ENCODE measurements at places on chromosomes 7 and 10.

GRCh38 chr10:35042783-35043182 lies 47.4 kb downstream of the CUL2 start:
- DNase-seq = no peak

GRCh38 chr10:58696736-58697135 lies 184.1 kb downstream of the BICC1 start:
- DNase-seq = no peak

- no peak for DNase-seq
These were observed 478.6 kb downstream of the PLXNA4 start for GRCh38 chr7:132097550-132098134.

GRCh38 chr7:86925221-86925620 lies 134.2 kb downstream of the ELAPOR2 start:
- DNase-seq = no peak

- DNase-seq = no peak
These were observed 10.1 kb upstream of the BAZ1B start for GRCh38 chr7:73532224-73532623.

- DNase-seq = peak; percentile 20
These were observed 485.1 kb upstream of the KLF6 start for GRCh38 chr10:4270116-4270515.

GRCh38 chr7:39384386-39384785 lies 181.8 kb upstream of the YAE1 start:
- no peak for DNase-seq

DNA sequence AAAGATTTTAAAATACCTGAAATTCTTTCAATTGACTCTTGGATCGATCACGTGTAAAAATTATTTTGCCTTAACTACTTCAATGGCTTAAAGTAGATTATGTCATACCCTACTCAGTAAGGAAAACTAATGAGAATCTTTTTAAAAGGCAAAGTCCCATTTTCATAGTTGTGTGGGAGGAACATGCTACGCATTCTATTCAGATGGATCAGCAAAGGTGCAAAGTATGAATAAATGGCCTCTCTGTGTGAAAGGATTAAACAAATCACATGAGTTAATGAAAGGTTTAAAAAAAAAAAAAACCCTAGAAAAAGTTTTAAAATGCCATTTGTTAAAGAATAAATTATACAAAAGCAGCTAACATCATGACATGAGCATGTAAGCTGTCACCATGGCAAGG lies 77.1 kb downstream of the ENO4 start:
- no peak for DNase-seq

GRCh38 chr7:38185395-38186307 lies 7.6 kb downstream of the STARD3NL start:
- DNase-seq = no peak

DNA sequence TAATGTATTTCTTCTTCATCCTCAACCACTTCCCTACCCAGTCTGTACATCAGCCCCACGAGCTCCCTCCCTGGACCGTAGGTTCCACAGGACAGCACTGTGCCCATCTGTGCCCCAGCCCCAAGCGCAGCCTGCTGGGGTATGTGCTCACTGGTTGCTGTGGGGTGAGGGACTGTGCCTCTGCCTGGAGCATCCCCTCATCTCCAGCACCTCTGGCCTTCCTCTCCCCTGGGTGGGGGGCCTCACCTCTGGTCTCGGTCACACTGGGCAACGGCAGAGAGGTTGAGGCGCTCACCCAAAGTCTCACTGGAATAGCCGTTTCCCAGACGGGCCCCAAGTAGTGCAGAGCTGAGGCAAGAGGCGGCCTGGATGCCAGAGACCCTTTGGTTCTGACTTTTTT lies 1.5 kb upstream of the PRKAR1B start:
- no peak for DNase-seq

- peak; percentile 35 for DNase-seq
These were observed 119.9 kb upstream of the RHOBTB1 start for GRCh38 chr10:61063901-61064300.

GRCh38 chr7:35648367-35648766 lies 46.6 kb downstream of the HERPUD2 start:
- DNase-seq = no peak

DNA sequence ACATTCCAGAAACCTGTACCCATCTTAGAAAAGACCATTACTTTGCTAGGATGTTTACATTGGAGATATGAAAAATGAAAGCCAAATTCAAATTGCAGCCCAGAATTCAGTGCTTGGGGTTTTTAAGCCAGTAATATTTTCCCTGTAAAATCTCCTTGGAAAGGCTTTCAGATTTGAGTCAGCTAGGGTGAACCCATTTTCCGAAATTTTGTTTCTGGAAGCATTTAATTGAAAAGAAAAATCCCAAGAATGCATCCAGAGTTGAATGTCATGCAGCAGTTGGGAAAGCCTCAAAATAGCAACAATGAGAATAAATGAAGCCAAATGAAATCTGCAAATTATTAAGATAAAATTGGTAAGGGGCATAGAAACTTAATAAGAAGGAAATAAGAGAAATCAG lies 106.4 kb downstream of the BMPER start:
- no peak for DNase-seq
